ENCODE measurements at places on chromosomes 13 and 19.

GRCh38 chr19:44623626-44624025 is 10.3 kb downstream of the IGSF23 start:
- DNase-seq = no peak

GRCh38 chr19:810883-811489 is 10.8 kb downstream of the PLPPR3 start:
- no peak for DNase-seq

DNA sequence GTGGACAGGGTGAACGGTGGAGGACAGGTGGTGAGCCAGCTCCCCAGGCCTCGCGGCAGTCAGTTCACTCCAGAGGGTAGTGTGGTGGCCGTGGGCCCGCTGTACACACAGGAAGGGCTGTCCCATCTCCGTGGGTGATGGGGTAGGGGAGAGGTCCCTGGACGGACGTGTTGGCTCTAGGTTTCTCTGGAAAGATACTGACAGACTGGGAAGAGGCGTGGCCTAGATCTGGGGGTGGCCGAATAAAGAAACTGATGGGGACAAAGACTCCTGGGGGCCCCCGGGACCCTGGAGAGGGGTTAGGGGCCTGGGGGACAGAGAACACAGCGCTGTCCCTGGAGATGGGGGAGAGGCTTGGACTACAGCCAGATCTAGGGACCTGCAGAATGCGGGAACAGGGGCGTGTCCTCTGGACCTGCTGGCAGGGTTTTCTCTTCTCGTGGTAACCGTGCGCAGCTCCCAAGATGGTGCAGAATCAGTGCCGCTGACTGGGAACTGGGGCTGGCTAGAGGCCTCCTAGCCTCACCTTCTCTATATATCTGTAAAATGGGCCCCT is 4.0 kb upstream of the PRAM1 start:
- DNase-seq = no peak

DNA sequence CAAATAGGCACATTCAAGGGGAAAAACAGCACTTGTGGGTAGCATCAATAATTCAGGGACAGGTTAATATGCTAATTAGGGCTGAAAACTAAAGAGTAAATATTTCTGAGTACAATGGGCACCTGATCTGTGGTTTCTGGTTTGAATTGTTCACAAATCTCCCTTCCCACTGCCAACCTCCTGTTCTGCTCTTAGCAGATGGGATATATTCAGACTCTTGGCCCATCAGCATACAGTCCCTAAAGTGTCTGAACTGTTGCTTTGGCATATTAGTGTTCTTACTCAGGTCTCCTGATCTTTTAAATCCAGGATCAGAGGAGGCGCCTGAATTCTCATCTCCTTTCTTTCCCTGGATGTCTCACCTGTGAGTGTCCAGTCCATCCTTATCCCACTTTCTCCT is 8.2 kb upstream of the LRCH1 start:
- DNase-seq = no peak

DNA sequence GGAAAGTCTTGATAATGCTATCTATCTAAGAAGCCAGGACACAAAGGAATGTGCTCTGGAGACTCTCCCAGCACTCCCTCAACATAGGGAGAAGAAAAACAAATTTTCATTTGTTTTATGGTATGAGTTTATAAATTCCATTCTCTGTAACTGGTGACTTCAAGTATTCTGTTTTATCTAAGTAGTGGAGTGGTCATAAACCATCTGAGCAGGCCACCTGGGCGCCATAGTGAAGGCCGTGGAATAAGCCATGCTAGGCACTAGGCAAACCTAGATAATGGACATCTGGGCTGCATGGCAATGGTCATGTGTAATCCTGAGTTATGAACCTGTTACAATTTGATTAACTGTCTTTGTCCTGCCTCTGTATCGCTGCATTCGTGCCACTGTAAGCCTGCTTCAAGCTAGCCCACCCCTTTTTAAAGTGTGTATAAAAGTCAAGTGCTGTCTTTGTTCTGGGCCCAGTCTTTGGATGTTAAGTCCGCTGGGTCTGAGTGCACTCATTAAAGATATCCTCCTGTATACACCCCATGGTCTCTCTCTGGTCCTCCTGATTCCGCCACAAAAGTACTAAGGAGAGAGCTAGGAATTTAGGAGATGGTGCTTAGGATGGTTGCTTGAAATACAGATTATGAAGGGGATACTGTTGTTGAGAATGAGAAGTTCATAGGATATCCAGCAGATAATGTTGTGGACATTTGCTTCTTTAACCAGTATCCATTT is 13.2 kb downstream of the GTF2F2 start:
- no peak for DNase-seq

DNA sequence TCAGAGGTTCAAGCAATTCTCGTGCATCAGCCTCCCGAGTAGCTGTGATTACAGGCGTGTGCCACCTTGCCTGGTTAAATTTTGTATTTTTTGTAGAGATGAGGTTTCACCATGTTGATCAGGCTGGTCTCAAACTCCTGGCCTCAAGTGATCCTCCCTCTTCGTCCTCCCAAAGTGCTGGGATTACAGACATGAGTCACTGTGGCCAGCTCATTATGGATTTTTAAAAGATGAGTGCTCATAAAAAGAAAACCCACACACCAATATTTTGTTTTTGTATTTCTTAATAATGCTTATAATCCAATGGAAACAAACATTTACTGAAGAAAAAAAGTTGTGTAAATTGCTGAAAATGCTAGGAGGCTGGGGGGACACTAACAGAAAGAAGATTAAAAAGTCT is 5.0 kb upstream of the MICU2 start:
- DNase-seq = no peak

DNA sequence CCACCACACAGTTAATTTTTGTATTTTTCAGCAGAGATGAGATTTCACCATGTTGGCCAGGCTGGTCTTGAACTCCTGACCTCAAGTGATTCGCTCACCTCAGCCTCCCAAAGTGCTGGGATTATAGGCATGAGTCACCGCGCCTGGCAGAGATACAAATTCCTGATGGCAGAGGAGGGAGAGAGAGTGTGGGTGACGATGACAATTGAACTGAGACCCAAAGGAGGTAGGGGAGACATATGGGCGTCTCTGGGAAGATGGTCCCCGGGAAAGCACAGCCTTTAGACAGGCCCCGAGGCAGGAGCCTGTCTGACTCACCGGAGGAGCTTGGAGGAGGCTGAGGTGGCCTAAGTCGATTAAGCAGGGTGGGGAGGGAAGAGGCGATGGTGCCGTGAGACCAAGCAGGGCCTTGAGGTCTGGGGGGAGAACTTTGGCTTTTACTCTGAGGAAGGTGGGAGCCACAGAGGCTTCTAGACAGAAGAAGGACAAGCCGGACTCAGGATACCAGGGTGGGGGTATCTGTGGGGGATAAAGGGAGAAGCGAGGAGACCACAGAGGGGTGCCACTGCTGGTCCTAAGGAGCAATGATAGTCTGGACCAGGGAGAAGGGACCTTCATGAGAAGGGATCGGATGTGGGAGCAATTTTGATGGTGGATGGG is 38.2 kb downstream of the ARRDC2 start:
- DNase-seq = no peak

DNA sequence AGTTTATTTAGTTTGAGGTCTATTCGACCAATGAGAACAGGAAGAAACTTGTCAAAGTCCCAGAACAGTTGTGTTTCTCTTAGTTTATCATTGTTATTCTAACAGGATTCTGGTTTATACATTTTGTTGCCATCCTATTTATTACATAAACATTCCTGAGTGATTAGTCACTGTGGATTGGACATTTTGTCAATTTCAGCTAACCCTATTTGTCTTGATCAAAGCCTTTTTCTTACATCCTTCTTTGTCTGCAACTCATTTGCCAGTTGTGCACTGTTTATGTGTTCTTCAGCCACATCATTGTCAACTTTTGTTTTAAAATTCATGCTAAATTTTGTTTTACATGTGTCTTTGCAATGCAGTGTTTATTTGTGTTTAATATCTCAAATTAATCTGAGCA is 886.0 kb upstream of the SLC10A2 start:
- DNase-seq = no peak

DNA sequence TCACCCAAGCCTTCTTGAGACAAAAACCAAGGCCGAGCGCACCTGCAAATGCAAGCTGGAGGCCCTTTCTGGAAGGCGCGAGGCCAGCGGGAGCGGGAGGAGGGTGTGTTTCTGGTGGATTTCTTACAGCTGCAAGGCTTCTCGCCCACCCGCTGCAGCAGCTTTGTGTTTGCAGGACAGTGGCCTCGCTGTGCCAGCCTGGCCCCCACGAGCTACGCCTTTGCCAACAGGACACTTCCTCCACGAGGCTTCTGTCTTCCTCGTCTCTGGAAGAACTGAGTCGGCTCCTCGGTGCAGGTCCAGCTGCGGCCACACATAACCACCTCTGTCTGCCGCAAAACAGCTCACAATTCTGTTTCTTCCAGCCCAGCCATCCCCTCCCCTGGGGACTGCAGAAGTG is 10.1 kb downstream of the ATCAY start:
- DNase-seq = no peak

DNA sequence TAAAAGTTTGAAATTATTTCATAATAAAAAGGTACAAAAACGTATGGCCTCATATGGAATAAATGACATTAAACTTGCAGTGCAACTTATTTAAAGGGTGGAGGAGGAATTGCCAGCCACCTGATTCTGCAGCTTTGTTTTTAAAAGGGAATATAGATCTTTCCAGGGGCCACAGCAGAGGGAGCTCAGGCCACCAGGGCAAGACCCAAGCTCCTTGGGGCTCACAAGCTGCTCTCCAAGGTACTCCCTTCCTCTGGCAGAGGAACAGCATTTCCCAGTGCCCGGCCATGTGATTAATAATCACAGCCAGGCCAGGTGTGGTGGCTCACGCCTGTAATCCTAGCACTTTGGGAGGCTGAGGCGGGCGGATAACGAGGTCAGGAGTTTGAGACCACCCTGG is 6.2 kb downstream of the ACOD1 start:
- DNase-seq = no peak

DNA sequence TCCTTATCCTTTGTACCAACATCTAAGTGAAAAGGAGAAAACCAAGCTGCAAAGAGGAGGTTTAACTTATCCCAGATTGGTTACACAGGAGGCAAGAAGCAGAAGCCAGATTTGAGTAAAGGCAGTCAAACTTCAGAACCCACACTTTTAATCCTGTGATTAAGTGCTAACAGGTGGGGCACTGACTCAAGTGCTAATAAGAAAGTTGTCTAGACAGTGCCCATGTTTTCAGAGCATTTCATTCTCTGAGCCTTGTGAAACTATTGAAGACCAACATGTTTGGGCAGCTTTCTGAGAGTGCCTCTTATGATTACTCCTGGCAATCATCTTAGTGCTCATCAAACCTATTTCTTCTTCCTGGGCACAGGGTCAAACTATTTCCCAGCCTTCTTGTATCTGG is 380.8 kb downstream of the KCNRG start:
- DNase-seq = no peak

All from immature natural killer cell (primary cell).